Right renal pelvis (tissue), 4 donors: ENCODE measurements at places on chromosomes 6 and 20.

GRCh38 chr6:44257025-44257752 lies at the start of gene SLC35B2:
Gene SLC35B2, minus strand, starts transcription at chr6:44257528. Its CDS starts 118 bp downstream, at chr6:44257410.
- DNase-seq, result no peak

DNA sequence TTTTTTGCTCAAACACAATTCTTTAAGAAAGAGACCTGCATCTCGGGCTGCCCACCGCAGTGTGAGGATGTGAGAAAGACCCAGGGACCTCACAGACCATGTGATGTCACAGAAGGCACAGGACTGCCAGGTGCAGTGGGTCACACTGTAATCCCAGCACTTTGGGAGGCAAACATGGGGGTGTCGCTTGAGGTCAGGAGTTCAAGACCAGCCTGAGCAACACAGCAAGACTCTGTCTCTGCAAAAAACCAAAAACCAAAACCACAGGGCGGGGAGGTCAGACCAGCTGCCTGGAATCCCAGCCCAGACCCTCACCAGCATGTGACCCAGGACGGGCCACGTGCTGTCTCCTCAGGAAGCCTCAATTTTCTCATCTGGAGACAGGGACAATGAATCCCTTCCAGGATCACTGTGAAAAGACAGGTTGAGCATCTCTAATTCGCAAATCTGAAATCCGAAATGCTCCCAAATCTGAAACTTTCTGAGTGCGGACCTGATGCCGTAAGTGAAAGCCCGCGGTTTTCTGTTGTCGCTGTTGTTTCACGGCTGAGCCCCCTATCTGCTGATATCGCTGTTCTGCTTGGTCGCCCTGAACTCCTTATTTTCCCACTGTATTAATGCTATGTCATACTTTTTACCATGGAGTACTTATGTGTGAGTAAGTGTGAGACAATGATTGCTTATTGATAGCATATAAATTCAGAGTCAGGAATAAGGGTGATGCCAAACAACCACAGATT lies 159.5 kb upstream of the PTPN1 start:
- no peak for DNase-seq

- no peak for DNase-seq
Observed at GRCh38 chr6:158697811-158698210, 48.0 kb downstream of the SYTL3 start.

GRCh38 chr6:5905431-5906339 lies 101.0 kb downstream of the NRN1 start:
- DNase-seq, result no peak

DNA sequence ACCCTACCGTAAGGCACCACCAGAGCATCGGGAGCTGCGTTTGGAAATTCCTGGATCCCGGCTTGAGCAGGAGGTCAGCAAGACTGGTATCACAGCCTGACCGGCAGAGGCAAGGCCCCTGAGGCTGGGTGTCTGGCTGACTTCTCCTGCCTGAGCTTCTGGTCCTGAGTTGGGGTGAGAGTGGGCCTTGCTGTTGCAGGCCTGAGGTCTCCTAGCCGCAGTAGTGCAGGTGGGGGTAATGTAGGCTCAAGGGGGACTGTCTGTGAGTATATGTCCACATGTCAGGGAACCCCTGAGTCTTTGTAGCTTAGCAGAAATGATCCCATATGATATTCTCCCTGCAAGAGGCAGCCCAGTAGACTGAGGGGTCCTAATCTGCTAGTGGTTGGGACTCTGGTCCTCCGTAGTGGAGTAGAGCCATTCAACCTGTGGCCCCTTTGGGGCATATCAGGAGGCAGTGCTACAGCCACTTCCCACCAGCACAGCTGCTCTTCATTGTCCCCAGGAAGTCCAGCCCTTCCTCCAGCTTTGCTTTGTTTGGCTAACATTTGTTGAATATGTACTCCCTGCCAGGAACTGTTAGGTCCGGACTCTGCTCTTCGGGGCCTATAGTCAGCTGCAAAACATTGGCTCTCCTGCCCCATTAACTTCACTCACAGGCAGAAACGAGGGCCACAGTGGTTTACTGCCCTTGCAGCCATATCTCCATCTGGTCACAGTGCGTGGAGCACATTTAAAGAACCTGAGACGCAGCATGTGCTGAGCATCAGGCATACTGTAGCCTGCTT lies 10.9 kb downstream of the LRRC73 start:
- no peak for DNase-seq

GRCh38 chr6:96939007-96939805 lies 14.7 kb downstream of the KLHL32 start:
- no peak for DNase-seq

DNA sequence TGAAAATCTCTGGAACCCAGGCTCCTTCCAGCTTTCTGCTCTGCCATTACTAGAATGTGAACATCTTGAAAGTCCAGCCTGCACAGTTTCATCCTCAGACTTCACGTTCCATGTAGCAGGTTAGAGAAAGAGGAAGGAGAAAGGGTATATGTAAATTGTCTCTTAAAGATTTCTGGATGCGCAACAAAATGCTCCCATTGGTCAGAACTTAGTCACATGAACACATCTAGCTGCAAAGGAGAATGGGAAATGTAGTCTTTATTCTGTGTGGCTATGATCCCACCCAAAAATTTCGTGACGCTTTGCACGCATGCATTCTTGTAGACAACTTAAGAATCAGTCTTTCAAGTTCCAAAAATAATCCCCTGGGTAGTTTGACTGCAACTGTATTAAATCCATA lies 46.4 kb upstream of the CHD6 start:
- DNase-seq, result no peak

- DNase-seq, result no peak
Observed at GRCh38 chr6:44339301-44339700, 3.1 kb upstream of the SPATS1 start.

DNA sequence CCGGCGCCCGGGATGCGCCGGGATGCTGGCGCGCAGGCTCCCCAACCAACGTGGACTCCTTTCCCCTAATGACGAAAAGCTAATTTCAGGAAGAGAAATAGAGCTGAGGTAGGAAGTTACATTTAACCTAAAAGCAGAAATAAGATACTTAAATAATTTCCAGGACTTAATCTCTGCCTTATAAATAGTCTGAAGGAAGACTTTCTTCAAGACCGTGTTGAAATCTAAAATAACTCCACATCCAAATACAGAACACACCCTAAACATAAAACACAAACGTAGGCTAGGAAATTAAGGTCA lies 1.3 kb downstream of the ASF1A start:
- no peak for DNase-seq

DNA sequence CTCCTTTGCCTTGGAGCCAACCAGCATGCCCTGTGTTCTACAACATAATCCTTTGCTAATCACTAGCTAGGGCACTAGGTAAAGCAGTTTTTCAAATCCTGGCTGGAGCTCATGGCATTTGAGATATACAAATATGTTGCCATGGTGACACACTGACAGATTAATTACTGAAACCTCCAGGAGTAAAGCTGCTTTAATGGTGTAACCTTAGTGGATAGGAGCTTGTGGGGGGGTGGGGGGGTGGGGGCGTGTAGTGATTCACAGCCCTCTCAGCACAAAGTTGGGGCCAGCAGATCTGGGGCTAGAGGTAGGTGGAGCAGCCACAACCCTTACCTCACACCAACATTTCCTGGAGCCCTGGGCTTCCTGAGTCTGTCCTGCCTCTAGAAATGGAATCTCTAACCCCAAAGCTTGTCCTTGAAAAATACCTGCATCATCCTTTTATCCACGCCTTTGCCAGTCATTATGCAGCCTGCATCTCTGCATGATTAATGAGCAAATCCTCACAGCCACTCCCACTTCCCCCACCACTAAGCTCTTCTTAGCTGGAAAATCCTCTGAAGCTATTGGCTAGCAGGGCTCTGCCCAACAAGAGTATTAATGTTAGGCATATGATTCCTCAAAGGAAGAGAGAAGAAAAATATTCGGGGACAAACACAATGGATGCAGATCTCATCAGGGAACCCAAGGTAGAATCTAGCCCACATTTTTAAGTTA lies 84.5 kb upstream of the PRND start:
- peak; percentile 18 for DNase-seq

DNA sequence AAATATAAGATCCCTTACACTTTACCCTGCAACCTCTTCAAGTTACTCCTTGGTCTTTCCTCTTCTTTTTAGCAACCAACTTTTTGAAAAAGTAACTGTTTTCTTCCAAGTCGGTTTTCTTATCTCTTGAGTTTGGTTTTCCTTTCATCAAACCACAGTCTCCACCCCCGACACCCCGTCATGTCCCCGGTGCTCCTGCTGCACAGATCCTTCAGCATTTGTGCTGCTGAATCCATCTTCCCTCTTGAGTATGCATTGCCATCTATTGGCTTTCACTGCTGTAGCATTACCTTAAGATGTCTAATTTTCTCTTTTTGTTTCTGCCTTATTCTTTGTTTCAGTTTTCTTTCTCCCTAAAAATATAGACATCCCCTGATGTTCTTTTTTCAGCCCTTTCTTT lies 11.9 kb upstream of the TNFRSF21 start:
- DNase-seq, result no peak

DNA sequence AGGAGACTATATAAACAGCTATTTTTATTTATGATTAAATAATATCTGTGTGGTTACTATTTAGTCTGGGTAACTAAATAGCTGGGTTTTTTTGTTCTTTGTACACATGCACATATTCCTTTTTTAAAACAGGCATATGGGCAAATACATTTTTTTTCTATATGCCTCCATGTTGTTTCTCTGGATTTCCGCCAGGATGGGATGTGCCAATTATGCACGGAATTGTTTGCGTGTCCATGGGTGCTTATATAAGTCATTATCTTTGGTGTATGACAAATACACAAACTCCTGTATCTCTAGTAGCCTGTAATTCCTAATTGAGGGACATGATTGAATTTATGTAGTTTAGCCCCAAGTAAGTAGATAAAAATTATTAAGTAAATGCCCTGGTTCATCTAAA lies 226.9 kb downstream of the BCKDHB start:
- DNase-seq, result no peak

DNA sequence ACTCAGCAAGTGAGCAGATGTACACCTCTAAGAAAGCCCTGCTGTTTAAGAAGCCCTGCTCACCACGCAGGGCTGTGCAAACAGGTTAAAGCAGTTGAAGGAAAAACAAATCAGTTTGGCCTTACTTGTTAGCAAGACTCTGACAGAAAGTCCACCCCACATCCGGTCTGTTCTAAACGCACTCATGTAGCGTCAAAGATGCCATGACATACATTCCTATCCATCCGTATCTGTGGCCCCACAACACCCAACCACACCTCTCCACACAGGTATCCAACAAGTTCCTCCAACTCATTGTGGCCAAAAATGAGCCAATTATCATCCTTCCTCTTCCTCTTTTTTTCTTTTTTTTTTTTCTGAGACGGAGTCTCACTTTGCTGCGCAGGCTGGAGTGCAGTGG lies 22.8 kb upstream of the RAB22A start:
- DNase-seq, result no peak

DNA sequence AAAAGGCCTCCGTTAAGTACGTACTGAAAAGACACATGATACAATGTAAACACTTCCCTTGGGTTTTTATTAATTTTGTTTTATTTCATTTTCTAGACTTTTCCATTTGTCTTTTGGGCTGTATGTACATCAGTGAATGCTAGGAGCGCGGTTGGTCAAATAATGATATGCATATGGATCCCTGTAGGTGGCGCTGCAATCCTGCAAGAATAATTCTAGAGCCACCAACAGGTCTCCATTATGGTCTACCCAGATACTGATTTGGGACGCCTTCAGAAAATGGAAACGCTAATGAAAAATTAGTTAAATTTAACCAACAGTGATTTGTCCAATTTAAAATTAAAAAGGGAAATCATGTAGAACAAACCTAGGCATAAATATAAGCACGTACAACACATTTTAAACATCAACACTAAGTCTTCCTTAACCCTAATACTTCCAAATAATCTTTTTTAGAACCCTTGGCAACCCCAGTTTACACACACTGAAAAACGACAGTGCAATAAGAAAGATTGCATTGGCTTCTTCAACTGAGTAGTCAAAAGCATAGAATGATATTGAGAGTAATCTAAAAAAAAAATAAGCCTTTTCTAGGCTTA lies 433.5 kb downstream of the RFPL4B start:
- DNase-seq, result peak; percentile 78

- DNase-seq, result no peak
Observed at GRCh38 chr20:52783769-52784168, 188.4 kb upstream of the TSHZ2 start.

DNA sequence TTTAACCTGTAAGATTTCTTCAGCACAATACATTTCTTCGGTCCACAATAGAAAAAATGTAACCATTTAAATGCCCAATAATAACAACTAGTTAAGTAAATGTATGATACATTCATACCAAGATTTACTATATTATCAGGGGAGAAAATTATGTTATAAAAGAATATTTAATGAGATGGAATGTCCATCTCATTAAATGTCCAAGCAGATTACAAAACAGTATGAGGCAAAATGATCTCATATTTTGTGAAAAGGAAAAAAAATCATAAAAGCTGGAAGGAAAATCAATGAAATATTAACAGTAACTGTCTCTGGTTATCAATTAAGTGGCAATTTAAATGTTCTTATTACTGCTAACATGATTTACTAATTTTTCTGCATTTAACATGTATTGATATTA lies 10.1 kb upstream of the HEY2 start:
- no peak for DNase-seq

DNA sequence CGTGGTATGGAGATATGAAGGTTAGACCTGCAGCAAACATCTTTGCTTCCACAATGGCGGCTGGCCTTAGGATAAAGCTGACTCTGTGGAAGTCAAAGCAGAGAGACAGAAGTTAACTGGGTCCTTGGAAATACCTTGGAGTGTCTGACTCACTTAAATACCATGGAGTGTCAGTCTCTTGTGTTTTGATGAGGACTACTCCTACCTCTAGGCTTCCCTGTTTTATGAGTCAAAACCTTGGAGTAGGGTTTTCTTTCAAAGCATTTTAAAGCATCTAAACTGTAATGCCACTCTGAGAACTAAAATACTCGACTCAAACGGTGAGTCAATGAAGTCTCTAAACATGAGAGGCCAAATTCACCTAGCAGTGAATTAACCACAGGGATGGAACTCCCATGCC lies 329.1 kb downstream of the SAMD5 start:
- no peak for DNase-seq

GRCh38 chr6:45780523-45780922 lies 235.1 kb downstream of the CLIC5 start:
- DNase-seq, result no peak

GRCh38 chr6:96301023-96301422 lies 220.6 kb upstream of the UFL1 start:
- no peak for DNase-seq

DNA sequence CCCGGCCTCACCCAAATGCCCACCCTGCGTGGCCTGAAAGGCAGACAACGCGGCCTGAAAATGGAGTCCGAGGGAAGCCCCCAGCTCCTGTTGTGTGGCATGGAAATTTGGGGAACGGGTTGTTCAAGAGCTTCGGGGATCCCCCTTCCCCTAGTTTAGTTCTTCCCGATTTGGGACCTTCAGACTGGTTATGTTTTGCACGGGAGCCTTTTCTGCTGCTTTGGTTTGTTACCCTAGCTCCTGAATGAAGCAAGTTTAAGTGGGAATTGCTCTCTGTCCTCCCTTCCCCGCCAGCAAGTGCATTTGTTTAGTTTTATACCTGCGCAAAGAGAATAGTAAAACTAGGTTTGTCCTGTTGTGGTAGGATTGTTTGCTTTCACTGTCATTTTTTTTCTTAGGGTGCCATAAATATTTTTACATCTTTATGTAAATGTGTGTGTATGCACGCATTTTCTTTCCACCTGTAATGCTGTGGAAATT lies 604 bp downstream of the SH3BGRL2 start:
- DNase-seq, result no peak

DNA sequence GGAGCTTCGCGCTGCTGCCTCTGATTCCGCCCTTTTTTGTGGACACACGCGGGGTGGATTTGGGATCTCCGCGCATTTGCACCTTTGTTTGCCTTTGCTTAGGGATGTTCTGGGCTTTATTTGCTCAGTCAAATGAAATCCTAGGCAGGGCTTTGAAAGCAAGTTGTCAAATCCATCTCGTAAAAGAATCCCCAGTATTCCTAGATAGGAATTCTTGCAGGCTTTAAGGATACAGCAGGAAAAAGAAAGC lies 453 bp downstream of the CEP57L1 start:
- no peak for DNase-seq
